Spleen (tissue), 13 donors: ENCODE measurements at places on chromosomes 3 and 15. TPM values are rescaled to one million over a fixed set of nuclear protein-coding genes. Genes with fewer than 3 reads are reported as not detected.

- no peak for DNase-seq
Measured at GRCh38 chr3:31220431-31220830, 312.3 kb upstream of the STT3B start.

- DNase-seq = no peak
Measured at GRCh38 chr3:37973246-37974054, 17.1 kb upstream of the VILL start.

DNA sequence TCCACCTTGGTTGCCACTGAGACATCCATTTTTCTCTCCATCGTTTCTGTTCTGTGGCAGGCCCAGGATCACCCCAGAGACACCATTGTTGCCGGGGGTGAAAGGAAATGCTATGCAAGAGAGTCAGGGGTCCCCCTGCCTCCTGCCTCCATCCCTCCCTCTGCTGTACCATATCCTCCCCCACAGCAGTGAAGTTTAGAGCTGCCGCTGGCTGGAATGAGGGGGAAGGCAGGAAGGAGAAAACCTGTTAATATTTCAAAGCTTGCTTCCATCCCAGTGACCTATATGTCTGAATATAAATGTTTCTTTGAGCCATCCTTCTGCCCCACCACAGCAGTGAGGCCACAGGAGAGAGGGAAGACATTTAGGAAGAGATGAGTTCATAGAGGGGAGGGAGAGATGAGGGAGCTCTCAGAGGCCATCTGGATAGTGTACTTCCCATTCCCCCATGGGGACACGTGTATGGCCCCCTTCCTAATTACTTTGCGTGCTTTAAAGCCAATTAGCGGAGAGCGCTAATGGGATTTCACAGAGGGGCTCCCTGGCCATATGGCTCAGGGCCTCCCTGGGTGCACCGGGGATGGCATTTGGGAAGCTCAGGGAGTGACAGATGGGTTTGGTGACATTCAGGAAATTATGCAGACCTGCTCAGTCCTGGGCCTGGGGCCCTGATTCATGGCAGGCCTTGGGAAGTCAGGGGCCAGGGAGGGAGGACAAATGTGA lies 40.4 kb upstream of the CHRNB4 start:
- DNase-seq = peak; percentile 27

Gene MINDY4B
- not detected for total RNA-seq

GRCh38 chr3:149353581-149354184 lies 20.2 kb upstream of the TM4SF18 start:
- no peak for DNase-seq

GRCh38 chr15:100807028-100807427 lies 72.6 kb upstream of the ALDH1A3 start:
- DNase-seq = no peak

GRCh38 chr15:92159906-92160841 lies 233.5 kb upstream of the ST8SIA2 start:
- no peak for DNase-seq

Gene ATP13A5
- not detected for total RNA-seq

Gene CLEC3B
- total RNA-seq = 295 TPM

DNA sequence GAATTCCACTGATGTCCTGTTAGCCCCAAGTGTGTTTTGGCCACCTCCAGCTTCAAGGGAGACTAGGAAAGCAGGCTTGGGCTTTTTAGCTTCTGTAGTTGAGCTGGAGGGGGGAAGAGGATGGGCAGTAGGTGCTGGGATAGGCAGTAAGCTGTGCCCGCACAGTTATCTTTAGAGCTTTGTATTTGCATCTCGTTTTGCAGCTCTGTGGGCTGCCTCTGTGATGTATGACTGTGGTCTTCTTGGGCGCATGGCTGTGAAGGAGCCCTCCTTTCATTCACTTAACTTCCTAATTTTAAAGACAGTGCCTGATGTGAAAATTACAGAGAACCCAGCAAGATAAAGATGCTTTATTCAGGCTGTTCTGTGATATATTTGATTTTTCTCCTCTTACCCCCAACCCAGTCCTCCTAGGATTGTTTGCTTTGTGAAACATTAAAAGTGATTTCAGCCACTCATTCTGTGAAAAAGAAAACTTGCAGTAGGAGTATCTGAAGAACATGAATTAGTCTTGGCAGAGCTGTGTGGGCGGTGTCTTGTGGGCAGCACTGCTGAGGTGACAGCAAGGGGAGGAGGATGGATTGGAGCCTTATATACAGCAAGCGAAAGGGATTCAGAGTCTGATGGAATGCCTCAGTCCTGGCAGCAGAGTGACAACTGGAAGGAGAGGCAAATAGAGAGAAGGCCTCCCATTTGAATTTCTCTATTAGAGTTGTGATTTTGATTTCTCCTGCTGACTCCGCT lies 74.3 kb downstream of the LARS2 start:
- no peak for DNase-seq

DNA sequence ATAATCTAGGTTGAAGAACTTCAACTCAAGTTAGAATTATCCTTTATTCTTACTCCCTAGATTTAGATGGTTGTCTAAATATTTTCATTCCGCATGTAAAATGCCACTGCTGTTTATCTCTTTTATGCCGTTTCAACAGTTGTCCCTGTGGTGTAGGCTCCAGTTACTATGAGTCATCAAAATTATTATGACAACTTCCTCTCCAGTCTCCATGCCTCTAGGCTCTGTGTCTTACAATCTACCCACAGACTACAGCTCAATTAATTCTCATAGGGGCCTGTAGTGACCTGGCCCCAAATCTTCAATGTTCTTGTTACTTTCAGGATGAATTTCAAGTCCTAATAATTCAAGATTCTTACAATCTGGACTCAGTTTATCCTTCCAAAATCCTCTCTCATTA lies 105.8 kb upstream of the UNC13C start:
- no peak for DNase-seq

Gene CKMT1B
- total RNA-seq = not detected

- DNase-seq = no peak
Measured at GRCh38 chr3:66620296-66620695, 119.5 kb upstream of the LRIG1 start.

Gene SSR3
- total RNA-seq = 88.0 TPM

Gene WDR93
- not detected for total RNA-seq

GRCh38 chr3:64318001-64318400 lies 92.7 kb upstream of the PRICKLE2 start:
- no peak for DNase-seq

- DNase-seq = no peak
Measured at GRCh38 chr3:64121750-64122311, 98.5 kb upstream of the PSMD6 start.

DNA sequence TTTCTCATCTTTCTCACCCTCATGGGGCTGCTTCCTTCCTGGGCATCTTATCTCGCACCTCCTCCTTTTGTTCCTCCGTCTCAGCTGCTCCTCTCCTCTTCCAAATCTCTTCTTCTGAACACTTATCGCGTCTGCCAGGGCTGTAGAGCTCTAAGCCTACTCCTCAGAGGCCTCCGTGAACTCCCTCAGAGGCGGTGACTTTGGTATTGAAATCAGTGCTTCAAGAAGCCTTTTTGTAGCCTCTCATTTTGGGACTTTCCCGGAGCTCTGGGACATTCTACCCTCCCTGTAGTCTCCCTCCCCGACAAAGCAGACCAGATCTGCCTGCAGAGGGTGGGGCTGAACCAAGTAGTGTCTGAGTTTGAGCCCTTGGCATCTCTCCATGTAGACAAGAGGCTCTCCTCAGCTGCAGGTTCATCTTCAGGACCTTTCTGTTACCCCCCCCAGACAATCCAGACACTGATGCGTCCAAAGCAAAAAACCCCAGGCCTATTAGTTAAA lies 17.5 kb upstream of the CPNE9 start:
- DNase-seq = peak; percentile 13

Gene SLC9C1
- not detected for total RNA-seq

GRCh38 chr3:24088782-24089181 lies 143.7 kb downstream of the NR1D2 start:
- no peak for DNase-seq

DNA sequence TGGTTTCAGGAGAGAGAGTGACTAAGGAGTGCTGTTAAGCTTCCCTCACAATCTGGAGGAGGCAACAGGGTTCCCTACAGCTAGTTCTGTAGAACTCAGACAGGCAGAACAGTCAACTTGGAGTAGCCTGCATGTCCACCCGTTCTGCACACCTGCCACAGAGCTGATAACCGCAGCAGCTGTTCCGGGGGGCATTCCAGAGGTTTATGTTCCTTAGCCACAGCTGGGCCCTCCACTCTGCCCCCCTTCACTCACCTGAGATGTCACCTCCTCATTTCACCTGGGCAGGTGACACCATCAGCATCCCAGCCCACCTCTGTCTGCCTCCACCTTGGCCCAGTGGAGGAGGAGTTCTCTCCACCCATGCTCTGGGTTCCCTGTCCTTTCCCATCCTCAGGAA lies 22.6 kb downstream of the XYLB start:
- DNase-seq = no peak

Gene MEGF11
- 0.32 TPM for total RNA-seq

DNA sequence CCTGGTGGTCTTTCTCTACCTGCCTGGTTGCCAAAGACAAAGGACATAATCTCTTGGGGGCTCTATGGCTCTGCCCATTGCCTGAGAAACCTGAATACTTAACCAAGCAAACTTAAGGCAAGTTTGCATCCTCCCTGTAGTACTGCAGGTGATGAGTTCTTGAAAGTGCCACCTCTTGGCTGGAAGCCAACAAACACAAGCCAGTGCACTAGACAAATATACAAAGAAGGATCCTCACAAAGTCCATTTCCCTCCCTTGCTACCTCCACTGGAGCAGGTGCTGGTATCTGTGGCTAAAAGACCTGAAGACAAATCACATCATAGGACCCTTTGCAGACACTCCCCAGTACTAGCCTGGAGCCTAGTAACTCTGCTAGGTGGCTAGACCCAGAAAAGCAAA lies 772.3 kb downstream of the SI start:
- no peak for DNase-seq

Gene HCN4
- total RNA-seq = not detected

Gene CYP1A1
- total RNA-seq = not detected

- no peak for DNase-seq
Measured at GRCh38 chr3:128624526-128625138, 26.0 kb downstream of the RPN1 start.

GRCh38 chr3:53525765-53526703 lies 31.6 kb downstream of the CACNA1D start:
- no peak for DNase-seq

GRCh38 chr15:93495799-93496637 lies 407.0 kb upstream of the RGMA start:
- no peak for DNase-seq

Gene SPSB4
- total RNA-seq = 6.0 TPM

DNA sequence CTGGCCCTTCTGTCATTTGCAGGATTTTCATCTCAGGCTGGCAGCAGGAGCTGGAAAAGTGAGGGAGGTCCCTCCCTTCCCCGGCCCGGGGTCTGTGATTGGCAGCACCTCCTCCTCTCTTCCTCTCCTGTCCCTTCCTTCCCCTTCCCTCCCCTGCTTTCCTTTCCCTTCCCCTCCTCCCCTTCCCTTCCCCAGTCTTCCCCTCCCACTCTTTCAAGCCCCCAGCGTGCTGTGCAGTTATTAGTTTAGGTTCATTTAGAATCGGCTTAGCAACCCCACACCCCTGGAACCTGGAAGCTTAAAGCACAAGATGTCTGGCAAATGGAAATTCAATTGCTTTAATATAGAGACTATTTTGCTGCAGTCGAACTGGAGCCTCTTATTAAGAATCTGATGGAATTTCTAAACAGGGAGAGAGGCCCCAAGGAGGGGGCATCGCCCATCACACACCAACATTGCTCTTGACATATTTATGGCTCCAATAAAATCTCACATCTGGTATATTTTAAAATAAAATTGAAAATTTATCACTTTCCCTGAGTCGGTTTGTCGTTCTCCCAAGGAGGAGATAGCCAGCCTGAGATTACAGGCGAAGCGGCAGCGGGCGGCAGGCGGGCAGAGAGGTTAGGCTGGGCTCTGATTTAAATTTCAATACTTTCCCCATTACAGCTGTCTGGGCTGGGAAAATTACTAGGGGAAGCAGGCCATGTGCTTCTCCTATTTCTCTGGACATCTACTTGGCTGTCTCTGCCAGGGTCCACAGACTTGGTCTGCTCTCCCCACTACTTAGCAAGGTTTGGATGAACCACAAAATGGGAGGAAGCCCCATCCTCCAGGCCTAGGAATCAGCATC lies 98.9 kb downstream of the LINGO1 start:
- DNase-seq = peak; percentile 32

DNA sequence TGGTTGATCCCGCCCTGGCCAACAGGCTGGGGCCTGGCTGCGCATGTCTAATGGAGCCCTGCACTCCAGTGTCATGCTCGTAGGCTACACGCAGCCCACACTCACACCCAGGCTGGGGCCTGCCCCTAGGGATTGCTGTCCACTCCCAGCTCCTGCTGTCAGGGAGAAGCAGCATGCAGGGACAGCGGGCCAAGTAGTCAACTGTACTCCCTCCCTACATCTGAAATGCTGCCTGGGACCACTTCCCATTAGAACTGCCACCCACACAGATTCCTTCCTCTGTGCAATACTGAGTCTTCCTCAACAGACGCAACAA lies 16.1 kb downstream of the ALS2CL start:
- no peak for DNase-seq

DNA sequence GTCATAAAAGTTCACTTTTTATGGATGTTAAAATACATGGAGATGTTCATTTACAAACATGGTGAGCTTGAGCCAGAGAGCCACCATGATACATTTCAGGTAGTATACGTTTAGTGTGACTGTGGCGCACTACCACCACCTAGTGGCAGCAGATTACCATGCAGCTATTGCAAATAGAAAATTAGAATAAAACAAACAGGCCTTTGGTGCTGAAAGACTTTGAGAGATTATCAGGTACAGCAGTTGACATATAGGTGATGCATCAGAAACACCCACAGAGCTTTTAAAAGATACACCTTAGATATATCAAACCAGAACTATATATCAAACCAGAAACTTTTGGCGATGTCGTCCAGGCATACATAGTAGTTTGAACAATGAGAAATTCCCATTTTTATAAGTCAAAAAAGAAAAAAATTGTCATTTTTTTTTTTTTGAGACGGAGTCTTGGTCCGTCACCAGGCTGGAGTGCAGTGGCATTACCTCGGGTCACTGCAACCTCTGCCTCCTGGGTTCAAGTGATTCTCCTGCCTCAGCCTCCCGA lies 42.0 kb upstream of the ICE2 start:
- DNase-seq = peak; percentile 88

DNA sequence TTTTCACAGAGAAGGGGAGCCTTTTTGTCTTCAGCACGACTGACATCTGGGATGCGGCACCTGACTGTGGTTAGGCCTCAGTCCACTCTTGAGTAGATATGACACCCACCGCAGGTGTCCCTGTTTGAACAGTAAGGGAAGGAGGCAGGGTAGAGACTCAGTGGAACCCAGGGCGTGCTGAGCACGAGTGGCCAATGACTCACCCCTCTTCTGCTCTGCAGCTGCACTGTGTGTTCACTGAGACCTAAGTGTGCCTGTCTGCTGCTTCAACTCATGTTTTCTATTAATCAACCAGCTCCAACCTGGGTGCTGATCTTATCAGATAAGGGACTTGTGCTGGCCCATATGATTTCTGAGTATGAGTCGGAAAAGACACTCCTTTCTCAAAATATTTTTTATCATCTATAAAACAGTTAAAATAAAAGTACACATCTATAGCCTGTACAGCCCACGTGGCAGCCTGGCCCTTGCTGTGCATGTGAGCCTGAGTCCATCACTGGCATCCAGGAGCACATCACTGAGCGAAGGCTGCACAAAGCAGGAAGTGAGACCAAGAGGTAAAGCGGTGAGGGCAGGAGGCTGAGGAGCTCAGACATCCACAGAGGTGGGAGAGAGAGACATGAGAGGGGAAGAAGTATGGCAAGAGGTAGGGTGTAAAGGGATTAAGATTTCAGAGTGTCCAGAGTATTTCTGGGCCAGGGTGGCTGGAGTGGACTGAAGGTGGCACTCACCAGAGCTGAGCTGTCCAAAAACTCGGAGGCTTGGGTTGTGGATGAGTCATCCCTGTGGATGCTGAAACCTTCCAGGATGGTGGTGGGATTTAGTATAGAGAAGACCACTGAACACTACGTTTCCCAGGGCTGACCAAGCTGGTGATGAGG lies 49.2 kb downstream of the SLC41A3 start:
- DNase-seq = no peak
